ENCODE measurements at places on chromosomes 5 and 9.

- no peak for DNase-seq
Measured at GRCh38 chr5:112978836-112979235, 2.2 kb downstream of the DCP2 start.

GRCh38 chr9:108219664-108220063 is 636.1 kb downstream of the ACTL7B start:
- no peak for DNase-seq

DNA sequence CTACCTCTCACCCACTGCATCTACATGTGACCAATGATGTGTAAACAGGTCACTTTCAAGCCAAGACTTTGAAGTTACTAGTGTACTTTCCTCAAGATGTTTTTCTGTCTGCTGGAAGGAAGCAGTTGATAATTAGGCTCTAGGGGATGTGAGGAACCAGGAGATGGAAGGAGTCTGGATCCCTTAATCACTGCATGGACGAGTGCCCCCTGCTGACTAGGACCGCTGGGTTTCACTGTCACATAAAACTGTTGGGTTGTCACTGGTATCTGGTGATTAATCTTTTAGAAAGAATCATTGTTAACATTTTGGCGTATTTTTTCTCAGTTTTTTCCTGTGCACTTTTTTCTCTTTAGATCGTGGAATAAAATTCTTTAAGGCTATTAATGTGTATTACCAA is 79.5 kb downstream of the SREK1 start:
- no peak for DNase-seq

- DNase-seq: no peak
Measured at GRCh38 chr5:34731435-34732232, 75.5 kb downstream of the RAI14 start.

GRCh38 chr5:135192351-135192750 is 158.3 kb upstream of the PITX1 start:
- DNase-seq: no peak

GRCh38 chr5:157997991-157998504 is 139.1 kb upstream of the CLINT1 start:
- DNase-seq: no peak

DNA sequence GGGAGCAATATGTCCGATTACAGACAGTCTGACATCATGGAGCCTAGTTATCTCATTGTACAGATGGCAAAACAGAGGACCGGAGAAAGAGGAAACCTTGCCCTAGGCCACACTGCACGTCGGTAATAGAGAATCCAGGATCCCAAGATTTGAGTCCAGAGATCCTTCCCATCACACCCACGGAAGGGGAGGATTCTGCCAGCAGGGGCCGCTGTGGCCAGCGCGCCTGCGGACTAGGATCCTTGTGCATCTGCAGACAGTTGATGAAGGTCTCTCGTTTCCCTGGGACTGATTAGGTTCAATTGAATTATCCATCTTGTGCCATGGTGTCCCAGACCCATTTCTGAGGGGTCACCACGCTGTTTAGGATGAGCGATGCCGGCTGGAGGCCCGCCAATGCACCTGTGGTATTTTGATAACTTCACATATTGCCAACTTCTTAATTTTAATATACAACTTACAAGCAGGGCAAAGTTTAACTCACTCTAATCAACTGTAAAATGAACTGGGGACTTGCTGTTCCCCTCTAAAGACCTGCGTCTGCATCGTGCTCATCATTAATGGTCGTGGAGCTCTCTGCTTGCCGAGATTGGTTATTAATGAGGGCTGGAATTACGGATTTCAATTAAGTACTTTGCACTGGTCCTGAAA is 592.7 kb upstream of the BRINP1 start:
- DNase-seq: no peak

DNA sequence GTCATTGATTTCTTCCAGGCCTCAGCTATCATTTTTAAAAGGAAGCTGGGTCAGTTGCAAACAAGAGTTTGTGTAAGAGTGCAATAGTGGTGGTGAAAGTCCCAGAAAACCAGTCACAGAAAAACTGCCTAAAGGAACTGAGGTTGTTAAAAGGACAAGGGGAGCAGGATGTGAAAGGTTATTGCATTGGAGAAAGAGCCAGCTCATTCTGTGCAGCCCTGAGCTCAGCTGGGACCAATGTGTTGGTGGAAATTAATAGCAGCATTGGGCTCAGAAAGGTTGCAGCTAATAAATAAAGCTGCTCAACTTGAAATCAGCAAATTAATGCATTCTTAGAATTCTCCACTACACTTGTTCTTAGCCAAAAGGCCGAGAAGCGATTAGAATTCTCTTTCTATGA is 34.9 kb downstream of the NREP start:
- no peak for DNase-seq

DNA sequence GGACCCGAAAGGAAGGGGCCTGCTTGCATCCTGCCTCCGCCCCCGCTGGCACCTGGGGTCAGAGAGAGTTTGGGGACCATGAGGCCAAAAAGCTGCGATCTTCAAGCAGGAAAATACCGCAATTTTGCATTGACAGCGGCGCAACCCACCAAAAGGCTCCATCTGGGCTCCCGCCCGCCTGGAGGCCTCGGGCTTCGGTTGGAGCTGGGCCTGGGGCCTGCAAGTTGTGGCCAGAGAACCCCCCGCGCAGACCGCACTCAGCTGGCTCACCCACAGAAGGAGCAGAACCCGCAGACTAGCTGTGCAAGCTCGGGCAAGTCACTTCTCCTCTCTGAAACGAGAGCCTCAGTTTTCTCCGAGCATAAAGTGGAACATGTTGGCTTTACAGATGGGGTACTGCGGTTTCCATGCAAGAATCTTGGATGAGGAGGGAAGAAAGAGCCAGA is 1.3 kb downstream of the NR5A1 start:
- DNase-seq: no peak

- no peak for DNase-seq
Measured at GRCh38 chr9:101578378-101578777, 16.4 kb downstream of the PPP3R2 start.

DNA sequence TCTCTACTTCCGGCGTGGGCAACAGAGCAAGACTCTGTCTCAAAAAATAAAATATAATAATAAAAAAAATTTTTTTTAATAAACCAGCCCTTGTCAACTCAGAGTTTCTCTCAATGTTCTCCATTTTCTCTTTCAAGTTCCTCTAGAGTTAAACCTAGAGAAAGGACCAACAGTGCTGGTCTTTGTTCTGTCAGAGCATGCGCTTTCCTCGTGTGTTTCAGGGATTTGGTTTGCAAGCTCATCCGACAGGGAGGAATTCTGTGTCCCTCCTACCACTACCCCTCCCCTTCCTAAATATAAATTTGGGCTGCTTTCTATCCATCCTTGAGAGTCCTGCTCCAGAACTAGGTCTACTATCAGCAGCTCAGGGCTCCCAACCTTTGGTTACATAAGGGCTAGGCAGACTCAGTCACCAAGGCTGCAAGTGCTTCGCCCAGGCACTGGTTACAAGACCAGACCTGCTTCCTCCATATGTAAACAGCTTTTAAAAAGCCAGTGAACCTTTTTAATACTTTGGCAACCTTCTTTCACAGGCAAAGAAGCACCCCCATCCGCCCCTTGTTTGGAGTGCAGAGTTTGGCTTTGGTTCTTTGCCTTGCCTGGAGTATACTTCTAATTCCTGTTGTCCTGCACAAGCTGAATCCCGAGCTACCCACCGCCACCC is 13.5 kb downstream of the SETX start:
- no peak for DNase-seq

- no peak for DNase-seq
Measured at GRCh38 chr5:116378007-116378776, 196.4 kb downstream of the SEMA6A start.

DNA sequence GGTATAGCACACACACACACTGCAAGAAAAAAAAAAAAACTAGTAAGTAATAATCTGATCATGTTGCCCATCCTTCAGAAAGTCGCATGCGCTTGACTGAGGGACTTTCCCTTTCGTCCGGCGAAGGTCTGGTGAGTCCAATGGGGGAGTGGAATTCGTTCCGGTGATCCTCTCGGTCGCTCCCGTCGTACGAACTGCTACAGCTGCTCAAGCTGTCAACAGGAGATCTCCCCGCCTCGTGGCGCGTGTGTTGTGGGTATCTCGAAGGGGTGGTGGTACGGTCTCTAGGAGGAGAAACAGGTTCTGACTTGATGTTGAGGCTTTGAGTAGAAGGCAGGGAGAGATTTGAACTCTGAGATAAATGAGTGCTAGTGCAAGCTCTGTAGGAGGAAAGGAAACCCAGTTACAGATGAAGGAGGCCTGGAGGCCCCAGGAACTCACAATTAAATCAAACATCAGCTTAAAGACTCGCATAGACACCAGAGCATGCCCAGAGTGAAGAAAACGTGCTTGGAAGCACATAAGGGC is 160.4 kb downstream of the MEF2C start:
- DNase-seq: no peak

DNA sequence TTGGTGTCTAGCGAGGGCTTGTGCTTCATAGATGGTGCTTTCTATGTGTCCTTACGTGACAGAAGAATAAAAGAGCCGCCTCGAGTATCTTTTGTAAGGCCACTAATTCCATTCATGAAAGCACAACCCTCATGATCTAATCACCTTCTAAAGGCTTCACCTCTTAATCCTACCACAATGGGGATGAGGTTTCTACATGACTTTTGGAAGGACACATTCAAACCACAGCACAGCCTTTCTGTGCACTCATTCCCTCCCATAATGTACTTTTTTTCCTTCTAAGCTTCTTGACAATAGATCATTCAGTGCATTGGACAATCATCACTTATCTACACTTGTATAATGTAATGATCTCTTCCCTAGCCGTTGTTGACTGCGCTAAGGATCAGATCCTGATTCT is 774.8 kb downstream of the BRINP1 start:
- no peak for DNase-seq

DNA sequence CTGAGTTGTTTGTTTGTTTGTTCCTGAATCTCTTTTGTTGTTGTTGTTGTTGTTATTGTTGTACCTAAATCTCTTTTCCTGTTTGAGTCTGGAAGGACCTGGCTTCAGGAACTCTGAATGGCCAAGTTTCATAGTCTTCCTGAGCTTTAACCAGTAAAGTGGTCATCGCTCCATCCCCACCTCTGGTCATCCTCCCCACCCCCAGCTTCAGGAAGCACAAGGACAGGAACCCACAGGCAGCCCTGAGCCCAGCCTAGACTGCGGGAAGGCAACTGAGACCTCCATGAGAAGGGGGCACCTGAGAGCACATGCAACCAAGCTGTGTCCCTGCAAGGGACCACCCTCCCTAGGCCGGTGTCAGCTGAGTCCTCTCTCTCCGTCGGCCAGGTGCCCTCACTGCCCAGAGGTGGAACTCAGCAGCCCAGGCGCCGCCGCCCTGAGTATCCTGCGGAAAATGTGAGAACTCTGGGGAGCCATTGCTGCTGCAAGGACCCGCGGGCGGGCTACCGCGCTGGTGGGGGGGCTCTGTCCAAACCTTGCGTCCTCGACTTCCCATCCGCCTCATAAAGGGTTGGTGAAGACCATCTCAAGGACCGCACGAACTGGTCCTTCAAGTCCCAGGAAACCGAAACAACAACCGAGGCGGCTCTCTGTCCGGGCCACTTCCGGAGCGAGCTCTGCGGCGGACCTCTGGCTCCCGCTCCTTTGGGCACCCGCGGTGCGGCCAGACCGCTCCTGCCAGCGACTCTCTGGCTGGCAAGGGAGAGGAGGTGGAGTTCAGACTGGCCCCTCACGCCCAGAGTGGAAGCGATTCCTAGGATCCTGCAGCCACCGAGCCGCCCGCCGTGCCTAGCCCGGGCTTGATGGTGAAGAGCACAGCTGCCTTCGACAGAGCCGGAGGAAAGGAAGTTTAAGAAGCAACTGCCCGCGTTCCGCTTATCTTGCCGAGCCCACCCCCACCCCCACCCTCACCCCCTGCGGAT is 4.2 kb downstream of the BARX1 start:
- no peak for DNase-seq

GRCh38 chr9:24416136-24416535 is 129.6 kb downstream of the IZUMO3 start:
- DNase-seq: no peak

- no peak for DNase-seq
Measured at GRCh38 chr5:88646866-88647265, 236.1 kb downstream of the MEF2C start.

DNA sequence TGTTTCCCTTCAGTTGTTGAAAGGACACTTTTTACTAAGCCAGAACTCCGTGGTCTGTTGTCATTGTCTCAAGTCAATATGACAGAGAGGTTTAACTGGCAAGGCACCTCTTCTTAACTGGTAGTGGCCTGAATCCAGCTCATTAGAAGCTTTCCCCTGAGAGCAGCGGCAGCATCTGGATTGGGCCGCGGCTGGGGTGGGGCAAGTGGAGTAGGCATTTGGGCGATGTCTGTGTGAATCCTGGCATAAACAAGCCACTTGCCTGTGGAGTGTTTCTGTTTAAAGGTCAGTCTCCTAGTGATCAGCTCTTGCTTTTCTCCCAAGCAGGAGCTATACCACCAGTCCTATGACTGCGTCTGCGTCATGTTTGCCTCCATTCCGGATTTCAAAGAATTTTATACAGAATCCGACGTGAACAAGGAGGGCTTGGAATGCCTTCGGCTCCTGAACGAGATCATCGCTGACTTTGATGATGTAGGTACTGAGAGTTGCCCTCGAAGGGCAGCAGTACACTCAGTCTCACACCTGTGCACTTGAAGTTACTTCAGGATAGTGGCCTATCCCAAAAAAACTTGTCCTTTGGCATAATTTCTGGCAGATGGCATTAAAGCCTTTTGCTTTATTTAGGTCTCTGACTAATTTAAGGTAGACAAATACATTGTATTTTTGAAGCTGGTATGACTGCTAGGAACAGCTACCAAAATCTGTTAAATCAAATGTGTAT is 48.9 kb downstream of the CFAP90 start:
- no peak for DNase-seq

DNA sequence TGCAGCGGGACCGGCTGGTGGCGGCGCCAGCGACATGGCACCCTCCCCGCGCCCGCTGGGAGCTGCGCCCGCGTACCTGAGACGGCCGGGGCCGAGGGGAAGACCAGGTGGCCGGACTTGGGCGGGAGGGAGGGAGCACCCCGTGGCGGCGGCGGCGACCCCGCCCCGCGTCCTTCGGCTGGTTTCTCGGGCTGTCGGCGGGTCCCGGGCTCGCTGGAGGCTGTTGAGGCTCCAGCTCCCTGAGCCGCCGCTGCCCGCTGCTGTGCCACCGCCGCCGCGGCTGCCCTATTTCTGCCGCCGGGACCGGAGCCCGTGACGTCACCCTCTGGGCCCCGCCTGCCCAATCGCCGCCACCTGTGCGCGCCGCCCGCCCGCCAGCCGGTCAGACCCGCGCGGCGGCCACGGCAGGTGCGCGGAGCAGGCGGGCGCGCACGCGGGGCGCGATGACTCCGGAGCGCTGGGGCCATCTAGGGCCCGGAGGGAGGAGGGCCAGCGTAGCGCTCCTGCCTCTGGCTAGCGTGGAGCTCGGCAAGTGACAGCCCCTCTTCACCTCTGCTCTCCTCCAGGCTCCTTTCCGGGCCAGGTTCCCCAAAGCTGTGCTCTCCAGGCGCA is at the start of gene FSTL4:
FSTL4 (minus strand) TSS at position 293 of the 612 bp plus-strand sequence.
- DNase-seq: peak; percentile 37

DNA sequence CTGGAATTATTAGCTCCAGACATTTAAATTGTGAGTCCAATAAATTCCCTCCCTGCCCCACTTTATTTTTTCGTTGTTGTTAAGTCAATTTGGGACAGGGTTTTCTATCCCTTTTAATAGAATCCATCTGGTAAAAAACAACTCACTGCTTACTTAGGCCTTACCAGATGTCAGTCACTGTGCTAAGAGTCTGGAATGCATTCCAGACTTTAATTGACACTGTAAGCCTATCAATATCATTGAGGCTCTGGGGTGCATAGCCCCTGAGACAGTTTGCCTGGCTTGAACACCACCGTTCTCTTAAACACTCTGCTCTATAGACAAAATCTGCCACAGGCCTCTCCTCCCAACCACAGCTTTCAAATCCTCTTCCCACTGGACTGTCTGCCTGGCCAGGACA is 175.9 kb downstream of the NSG2 start:
- no peak for DNase-seq

- no peak for DNase-seq
Measured at GRCh38 chr9:30773427-30773826, 1611.0 kb upstream of the ACO1 start.

Measured in stimulated activated CD4-positive, alpha-beta T cell treated with anti-CD3 and anti-CD28 coated beads, Interleukin-1b, Interleukin-23, amount 100 ng/mL, for 24 hours (primary cell).